ENCODE measurements at places on chromosomes 4 and X.

DNA sequence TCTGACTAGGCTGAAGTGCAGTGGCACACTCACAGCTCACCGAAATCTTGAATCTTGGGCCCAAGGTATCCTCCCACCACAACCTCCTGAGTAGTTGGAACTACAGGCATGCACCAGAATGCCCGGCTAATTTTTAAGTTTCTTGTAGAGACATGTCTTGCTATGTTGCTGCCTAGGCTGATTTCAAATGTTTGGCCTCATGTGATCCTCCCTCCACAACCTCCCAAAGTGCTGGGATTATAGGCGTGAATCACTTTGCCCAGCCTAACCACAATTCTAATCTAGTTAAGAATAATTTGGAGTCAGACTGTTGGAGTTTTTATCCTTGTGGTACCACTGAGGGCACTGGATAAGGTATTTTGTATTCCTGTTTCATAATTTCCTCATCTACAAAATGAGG is 317.5 kb upstream of the AGA start:
- no peak for DNase-seq

- DNase-seq: no peak
Observed at GRCh38 chr4:128649575-128650205, 159.8 kb upstream of the JADE1 start.

- no peak for DNase-seq
Observed at GRCh38 chr4:84366161-84366560, 132.9 kb downstream of the NKX6-1 start.

DNA sequence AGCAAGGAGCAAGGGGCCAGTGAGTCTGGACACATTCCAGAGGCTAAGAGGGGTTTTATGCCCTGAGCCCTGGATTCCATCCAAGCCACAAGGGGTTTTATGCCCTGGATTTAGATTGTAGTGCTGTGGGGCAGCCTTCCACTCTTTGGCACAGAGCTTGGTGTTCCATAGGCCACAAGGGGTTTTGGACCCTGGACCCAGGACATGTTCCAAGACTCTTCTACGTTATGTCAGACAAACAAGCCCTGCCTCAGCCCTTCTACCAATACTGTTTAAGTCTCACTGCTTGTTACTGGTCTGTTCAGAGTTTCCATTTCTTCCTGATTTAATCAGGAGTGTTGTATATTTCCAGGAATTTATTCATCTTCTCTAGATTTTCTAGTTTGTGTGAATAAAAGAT is 12.8 kb upstream of the SCARB2 start:
- no peak for DNase-seq

- no peak for DNase-seq
Observed at GRCh38 chr4:152956650-152957436, 20.7 kb downstream of the FHDC1 start.

- DNase-seq: no peak
Observed at GRCh38 chrX:140710710-140711109, 1.2 kb downstream of the LINC00632 start.

- DNase-seq: no peak
Observed at GRCh38 chrX:130560544-130560943, 158.8 kb downstream of the RBMX2 start.

DNA sequence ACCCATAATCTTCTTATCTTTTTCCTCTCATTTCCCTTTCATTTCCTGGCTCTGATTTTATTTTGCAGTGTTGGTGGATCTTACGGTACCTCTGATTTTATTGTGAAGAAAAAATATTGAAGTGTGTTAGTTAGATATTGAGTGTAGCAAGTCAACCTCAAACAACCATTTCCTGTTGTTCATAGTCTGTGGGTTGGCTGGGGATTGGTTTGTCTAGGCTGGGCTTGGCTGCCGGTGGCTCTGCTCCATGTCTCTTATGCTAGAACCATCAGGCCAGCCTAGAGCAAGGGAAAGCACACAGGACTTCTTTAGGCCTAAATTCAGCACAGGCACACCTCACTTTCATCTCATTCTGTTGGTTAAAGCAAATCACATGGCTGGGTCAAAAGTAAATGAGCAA is 383.1 kb upstream of the LCORL start:
- DNase-seq: no peak

DNA sequence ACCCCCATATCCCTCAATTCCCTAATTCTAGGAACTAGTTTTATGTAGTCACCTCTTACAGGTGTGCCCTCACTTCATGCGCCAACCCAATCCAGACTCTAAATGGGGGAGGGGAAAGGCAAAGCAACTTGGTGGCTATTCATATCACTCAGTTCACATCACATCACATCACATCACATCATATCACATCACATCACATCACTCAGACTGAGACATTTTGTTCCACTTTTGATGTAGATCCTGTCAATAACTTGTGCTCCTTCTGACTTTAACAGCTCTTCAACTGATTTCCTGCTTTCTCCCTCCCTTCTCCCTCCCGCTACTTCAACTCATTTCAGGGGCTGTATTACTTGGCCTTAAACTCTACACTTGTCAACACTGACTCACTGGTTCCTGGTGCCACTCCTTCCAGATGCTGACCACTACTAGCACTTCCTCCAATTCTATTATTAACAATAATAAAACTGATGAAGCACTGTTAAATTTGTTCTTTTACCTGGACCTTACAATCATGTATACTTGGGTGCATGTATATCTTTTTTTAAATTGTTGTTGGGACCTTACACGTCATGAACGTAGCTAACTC is 29.1 kb upstream of the PLS3 start:
- DNase-seq: no peak

- DNase-seq: no peak
Observed at GRCh38 chr4:7964459-7964858, 24.8 kb upstream of the AFAP1 start.

GRCh38 chr4:150950657-150951288 is 64.3 kb downstream of the LRBA start:
- DNase-seq: no peak

- DNase-seq: no peak
Observed at GRCh38 chrX:12269484-12269883, 131.2 kb downstream of the FRMPD4 start.

- DNase-seq: no peak
Observed at GRCh38 chr4:55343887-55344286, 2.2 kb upstream of the SRD5A3 start.

- DNase-seq: no peak
Observed at GRCh38 chr4:38765382-38765781, 17.4 kb downstream of the TLR10 start.

GRCh38 chrX:140804292-140804691 is 94.7 kb downstream of the LINC00632 start:
- no peak for DNase-seq

DNA sequence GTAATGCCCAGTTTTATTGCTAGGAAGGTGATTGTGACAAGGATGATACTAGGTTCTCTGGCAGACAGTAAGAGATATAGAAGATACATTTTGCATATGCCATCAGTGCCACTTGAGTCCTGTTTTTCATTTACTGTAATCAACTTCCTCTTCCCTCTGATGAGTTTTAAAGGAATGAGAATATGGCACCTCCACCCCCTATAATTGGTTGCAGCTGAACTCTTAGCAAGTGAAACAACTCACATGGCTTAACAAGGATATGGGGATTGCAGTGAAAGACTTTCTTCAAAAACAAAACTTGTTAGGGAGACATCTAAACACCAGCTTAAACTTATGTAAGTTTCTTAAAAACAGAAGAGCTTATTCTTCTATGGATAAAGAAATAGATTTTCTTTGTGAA is 90.0 kb downstream of the AREG start:
- DNase-seq: no peak

DNA sequence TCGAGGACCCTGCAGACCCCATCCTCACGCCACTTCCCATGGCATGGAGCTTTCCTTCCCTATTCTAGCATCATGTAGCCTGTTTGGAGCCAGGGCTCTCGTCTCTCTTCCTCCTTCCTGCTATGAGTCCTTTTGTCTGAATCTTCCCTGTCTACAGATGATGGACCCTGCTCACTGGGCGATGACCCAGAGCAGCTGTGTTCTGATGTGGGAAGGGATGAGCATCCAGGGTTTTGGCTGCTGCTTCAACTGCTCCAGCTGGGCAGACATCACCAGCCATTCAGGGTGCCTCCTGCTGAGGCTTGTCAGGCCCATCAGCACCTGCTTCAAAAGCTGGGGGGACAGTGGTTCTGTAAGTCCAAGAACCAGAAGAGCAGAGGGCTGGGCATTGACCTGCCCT is 3.2 kb upstream of the CCKAR start:
- no peak for DNase-seq

DNA sequence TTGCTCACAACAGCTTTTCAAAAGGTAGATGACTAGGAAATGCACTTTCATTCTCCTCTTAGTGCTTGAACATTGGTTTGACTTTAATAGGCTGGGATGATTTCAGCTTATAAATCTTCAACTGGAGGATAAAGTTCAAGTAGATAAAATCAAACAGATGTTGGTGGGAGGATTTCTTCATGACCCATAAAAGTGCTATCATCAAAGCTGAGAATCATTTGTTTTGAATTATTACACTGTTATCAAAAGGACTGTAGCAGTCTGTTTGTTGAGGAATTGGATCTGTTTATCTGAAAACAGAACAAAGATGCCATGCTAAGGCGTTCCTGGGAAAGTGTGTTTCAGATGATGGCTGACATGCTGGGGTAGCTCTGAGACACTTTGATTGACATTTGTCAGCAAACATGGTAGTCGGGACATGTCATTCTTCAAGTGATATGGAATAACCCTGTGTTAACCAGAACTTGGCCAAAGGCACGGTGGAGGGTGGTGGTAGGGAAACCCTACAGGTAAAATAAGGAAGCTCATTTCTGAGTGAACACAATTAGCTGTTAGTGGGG is 304.0 kb upstream of the PITX2 start:
- no peak for DNase-seq

GRCh38 chrX:154136627-154137161 is 7.3 kb upstream of the OPN1LW start:
- DNase-seq: peak; percentile 39

DNA sequence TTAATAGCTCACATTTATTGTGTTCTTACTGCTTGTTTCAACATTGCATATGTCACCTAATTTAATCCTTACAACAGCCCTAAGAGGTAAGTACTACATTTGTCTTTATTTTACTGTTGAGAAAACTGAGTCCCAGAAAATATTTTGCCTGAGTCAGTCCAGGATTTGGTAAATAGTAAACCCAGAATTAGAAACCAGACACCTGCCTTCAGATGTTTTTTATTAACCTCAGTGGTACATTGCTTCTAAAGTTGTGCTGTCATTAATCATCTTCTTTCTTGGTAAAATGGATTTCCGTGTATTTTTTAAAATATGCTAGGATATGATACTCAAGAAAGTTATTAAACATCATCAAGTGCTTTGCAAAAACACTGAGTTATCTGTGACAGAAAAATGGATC is 31.4 kb downstream of the USP53 start:
- DNase-seq: no peak

DNA sequence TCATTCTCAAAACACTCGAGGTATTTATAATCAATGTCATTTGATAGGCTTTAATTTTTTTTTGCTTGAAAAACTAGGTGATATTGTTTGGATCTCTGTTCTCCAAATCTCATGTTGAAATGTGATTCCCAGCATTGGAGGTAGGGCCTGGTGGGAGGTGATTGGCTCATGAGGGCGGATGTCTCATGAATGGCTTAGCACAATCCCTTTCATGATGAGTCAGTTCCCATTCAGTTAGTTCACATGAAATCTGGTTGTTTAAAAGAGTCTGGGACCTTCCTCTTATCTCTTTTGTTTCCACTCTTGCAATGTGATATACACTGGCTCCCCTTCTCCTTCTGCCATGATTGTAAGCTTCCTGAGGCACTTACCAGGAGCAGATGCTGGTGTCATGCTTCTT is 638.7 kb downstream of the DMD start:
- no peak for DNase-seq

DNA sequence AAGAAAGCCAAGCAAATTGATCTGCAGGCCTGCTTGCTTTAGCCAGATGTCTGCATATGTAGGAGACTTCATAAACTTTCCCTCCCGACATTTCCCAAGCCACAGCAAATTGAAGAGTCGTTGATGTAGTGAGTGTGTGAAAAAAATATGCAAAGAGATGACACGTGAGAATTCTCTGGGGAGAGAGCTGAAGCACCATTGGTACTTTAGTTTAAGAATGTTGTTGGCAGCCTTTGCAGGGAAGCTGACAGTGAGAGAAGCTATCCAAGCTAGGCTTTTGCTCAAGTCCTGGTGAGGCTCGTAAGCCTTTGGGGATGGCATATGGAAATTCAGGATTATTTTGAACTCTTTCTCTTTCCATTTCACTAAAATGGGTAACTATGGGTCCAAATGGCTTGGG is 87.5 kb downstream of the GLRA2 start:
- DNase-seq: no peak

GRCh38 chr4:153220682-153221395 is 16.6 kb downstream of the TRIM2 start:
- DNase-seq: no peak

- no peak for DNase-seq
Observed at GRCh38 chr4:61583696-61584095, 383.6 kb downstream of the ADGRL3 start.

DNA sequence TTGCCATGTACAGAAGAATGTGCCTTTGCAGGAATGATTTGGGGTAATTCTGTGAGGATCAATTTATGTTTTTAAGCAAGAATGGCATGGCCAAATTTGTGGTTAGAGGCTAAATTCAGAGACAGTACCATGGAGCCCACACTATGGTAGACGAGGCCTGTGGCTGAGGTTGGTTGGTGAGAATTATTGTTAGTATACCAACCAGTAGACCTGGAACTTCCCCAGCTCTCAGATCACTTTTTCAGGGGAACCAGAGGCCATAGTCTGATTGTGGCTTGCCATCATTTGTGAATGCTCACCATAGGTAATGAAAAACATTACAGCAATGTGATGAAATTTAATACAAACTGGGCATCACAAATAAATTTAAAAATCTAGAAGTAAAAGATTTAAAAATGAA is 56.3 kb downstream of the SHISA3 start:
- no peak for DNase-seq

- DNase-seq: no peak
Observed at GRCh38 chr4:103076747-103077347, at the start of gene SLC9B2. TSS of gene SLC9B2 (minus strand) at chr4:103076761. CDS start at chr4:103067550, 9,211 bp downstream.

DNA sequence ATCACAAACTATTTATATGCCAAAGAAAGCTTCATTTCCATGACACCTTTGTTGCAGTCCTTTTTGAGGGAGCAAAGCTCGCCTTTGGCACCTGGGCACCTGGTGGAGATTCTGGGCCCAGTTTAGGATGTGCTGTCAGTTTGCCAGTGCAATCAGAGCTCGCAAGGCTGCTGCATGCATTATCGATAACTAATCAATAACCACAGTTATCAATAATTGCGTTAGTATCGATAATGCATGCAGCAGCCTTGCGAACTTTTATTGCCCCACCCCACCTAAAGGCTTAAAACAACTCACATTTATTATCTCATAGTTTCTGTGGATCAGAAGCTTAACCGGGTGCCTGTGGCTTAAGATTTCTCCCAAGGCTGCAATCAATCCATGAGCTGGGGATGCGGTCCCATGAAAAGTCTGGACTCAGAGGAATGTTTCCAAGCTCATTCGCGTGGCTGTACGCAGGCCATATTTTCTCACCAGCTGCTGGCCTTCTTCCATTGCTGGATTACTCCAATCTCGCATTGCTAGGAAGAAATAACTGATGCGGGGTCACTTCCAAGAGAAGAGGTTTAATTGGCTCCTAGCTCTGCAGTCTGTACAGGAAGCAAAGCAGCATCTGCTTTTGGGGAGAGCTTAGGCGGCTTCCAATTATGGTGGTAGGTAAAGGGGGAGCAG is 6.2 kb upstream of the AFAP1 start:
- DNase-seq: no peak
